Amniotic stem cell (primary cell): ENCODE measurements at places on chromosomes 16 and 17.

DNA sequence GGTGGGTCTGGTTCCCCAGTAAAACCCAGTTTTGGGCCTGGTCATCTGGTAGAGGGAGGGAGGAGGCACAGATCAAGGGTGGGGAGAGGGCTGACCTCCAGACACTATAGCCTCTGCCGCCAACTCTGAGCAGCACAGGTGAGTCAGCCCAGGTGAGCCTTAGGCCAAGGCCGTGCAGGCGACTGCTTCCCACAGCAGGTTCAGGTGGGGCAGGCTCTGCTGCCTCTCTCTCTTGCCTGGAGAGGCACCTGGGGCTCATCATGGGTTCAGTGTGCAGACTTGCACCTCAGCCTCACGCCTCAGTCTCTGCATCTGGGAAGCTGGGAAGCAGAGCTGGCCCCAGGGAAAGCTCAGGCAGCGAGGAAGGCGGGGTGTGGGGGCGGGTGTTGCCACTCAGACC lies 37.8 kb upstream of the IL34 start:
- no peak for DNase-seq

GRCh38 chr16:27841061-27841801 lies 222.3 kb downstream of the GSG1L start:
- DNase-seq: no peak

DNA sequence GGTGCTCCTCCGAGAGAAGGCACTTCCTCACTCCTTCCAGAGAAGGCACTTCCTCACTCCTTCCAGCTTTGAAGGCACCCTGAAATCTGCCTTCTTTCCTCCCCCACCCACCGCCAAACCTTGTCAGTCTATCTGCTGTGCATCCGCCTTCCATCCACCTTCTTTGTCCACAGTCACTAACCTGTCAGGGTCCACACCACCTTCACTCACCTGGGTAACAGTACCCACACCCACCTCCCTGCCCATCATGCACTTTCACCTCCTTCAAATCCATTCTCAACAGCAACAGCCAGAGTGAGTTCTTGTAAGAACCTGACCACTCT lies 5.2 kb downstream of the CCDC102A start:
- no peak for DNase-seq

- no peak for DNase-seq
These were observed 27.4 kb downstream of the NDEL1 start for GRCh38 chr17:8463099-8463498.

DNA sequence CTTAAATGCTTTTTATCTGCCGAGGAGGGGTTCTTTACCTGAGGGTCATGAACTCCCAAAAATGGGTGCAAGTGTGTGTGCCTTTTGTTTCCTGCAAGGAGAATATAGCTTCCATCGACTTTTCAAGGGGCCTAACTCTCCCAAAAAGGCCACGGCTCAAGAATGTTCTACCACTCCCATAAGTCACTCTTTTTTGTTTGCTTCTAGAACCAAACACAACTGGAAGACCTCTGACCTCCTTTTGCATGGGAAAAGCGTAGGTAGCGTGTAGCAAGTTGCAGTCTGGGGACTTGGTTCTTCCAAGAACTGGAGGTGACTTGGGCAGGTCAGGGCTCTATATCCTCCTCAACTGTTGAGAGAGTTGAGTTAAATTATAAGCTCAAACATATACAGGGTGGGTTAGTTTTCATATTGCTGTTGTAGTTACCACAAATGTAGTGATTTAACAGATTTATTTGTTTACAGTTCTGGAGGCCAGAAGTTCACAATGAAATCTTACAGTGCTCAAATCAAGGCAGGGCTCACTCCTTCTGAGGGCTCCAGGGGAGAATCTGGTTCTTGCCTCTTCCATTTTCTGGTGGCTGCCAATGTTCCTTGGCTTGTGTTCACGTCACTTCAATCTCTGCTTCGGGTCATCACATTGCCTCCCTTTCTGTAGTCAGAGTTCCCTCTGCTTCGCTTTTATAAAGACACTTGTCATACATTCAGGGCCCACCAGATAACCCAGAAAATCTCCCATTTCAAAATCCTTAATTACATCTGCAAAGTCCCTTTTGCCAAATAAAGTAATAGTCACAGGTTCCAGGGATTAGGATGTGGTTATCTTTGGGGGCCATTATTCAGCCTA lies 1.4 kb downstream of the TMEM97 start:
- no peak for DNase-seq

DNA sequence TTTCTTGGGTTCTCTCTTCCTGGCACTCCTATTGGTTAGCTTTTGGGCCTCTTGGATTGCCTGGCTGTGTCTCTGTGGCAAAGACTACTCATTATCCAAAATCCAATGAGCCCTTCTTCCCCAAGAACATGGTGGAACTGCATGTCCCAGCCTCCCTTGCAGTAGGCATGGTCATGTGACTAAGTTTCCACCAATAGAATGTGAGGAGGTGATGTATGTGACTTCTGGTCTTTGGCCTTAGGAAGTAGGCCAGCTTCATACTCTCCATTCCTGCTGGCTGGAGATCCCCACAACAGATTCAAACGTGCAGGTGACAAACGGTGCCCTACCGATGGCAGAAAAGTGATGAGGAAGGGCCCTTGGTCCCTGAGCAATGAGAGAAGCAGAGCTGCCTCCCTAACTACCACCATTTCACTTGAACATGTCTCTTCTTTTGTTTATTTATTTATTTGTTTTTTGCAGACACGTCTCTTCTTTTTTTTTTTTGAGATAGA lies 17.3 kb upstream of the SPN start:
- no peak for DNase-seq
